Diencephalon (tissue), 1 donor: ENCODE measurements at places on chromosomes 7 and 10. TPM values are rescaled to one million over a fixed set of nuclear protein-coding genes. Genes with fewer than 3 reads are reported as not detected.

Gene FBH1
- total RNA-seq, result 45.2 TPM

Gene SEMA3D
- total RNA-seq, result 10.1 TPM

Gene VSIR
- 8.3 TPM for total RNA-seq

Gene BTRC
- total RNA-seq, result 63.0 TPM

Gene HOXA6
- total RNA-seq, result not detected

Gene FAM180A
- not detected for total RNA-seq

Gene PRSS37
- not detected for total RNA-seq

Gene EIF5AL1
- 0.23 TPM for total RNA-seq

Gene NACAD
- total RNA-seq, result 7.6 TPM

Gene METTL2B
- 46.6 TPM for total RNA-seq

Gene ABCB8
- 38.8 TPM for total RNA-seq

Gene SPDYE11
- not detected for total RNA-seq

Gene OGDH
- total RNA-seq, result 60.9 TPM

Gene OR2A1
- not detected for total RNA-seq

Gene PTPN20
- 34.8 TPM for total RNA-seq

Gene TCAF2
- total RNA-seq, result 0.92 TPM
